ENCODE measurements at places on chromosomes 7 and 10.

GRCh38 chr7:127251465-127252376, 1.0 kb downstream of the GRM8 start:
- no peak for DNase-seq

DNA sequence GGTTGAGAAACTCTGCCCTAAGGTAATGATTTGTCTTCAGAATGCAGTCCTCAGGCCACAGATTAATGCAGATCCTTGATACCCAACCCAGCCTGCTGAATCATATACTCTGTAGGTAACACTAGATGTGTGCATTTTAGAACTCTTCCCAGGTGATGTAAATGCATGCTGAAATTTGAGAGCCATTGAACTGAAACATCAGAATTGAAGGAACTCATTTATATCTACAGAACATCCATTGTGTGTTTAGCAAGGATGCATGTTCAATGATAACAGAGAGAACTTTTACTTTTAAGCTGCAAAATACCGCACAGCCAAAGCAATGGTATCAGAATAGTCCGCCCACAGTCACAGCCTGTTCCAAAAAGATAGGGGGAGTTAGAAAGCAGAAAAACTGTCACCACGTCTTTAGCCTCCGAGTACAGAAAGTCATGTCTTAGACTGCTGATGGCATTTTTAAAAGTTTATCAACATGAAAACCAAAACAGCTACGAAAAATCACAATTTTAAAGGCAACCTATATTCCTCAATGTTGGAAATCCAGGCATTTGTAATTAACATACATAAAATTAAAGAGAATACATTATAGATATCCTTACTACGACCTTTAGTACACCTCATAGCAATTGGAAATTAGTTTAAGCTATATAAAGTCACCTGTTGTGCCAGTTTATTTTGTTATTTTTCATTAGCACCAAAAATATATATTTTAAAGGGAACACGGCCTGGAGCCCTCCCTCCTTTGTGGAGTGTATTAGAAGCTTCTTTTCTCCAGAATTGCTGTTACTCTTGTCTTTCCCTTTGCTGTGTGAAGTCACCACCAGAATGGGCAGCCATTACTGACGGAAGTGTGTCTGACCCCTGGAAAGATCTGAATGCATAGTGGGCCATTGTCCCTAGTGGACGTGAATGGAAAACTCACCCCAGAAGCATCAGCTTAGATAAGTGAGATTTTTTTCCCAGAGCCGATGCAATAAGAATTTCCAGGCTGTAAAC, 65.8 kb upstream of the PRKAR2B start:
- DNase-seq, result no peak

DNA sequence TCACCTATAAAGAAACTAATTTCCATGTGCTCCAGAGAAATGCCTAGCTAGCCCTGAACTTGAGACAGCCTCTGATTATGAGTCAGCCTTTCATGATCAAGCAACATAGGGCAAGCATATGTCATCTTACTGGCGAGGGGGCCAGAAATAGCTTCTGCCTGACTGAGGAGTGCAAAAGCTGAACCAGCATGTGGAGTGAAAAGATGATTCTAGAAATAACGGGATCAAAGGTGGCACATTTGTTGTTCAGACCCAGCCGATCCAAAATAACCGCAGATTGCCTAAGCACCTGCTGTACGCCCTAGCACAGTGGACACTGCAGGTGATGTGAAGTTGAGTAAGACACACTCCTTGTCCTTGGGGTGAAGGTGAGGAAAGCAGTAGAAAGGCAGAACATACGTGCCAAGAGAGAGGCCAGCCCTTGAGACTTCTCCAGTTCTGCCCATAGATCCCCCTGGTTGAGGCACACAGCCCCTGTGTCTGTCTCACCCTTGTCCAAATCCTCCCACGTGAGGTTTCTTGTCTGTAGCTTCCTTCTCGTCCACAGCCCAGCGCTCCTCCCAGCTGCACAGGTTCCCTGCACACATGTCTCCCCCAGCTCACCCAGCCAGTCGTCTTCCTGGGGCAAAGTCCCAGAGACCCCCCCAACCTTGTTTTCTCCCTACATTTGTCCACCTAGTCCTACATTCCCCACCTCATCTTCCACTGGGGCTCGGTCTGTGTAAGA, 2.8 kb upstream of the BCL7B start:
- no peak for DNase-seq

DNA sequence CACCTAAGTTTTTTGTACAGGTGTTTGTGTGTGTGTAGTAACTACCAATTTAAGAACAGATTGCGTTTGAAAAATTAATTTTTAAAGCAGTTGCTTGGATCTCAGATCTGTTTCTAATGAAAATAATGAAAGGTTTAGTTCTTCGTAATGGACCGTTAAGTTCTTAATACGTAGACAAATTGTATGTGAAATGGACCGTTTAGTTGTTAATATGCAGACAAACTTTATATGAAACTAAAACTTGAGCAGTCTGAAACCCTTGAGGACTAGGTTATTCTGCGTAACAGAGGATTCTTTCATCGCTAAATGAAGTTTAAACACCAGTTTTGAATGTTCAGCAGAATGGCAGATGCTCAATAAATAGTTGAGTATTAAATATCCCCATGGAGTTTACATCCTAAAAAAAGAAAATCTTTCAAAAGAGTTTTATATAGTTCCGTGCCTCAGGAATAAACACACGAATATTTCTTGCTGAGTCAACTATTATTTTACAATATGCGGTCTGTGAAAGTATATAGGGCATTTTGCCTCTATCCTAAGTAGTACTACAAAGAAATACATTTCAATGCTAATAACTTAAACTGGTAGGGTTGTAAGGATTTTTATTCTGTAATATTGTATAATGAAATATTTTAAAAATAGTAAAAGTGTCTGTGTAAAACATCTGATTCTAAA, 1.2 kb downstream of the DBF4 start:
- no peak for DNase-seq

GRCh38 chr7:16929146-16929762, 47.5 kb upstream of the AGR3 start:
- DNase-seq, result no peak

GRCh38 chr10:10053051-10053450, 964.6 kb upstream of the CELF2 start:
- DNase-seq, result no peak

- no peak for DNase-seq
Observed at GRCh38 chr7:41002741-41003610, 699.9 kb downstream of the INHBA start.

DNA sequence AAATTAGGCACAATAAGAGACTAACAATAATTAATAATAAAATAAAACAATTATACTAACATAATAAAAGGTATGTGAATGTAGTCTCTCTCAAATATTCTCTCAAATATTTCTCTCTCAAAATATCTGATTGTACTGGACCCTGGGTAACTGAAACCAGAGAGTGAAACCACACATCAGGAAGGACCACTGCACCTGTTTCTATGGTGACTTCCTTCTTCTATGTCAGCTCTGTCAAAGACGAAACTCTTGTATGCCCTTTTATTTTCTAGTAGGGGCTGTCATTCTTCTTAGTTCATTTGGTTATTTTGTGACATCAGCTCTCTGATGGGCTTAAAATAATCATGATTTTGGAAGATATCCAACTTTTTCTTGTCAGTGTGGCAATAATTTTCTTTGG, 428.0 kb upstream of the TPK1 start:
- DNase-seq, result no peak

GRCh38 chr10:17841050-17841449, 31.9 kb downstream of the MRC1 start:
- DNase-seq, result no peak

DNA sequence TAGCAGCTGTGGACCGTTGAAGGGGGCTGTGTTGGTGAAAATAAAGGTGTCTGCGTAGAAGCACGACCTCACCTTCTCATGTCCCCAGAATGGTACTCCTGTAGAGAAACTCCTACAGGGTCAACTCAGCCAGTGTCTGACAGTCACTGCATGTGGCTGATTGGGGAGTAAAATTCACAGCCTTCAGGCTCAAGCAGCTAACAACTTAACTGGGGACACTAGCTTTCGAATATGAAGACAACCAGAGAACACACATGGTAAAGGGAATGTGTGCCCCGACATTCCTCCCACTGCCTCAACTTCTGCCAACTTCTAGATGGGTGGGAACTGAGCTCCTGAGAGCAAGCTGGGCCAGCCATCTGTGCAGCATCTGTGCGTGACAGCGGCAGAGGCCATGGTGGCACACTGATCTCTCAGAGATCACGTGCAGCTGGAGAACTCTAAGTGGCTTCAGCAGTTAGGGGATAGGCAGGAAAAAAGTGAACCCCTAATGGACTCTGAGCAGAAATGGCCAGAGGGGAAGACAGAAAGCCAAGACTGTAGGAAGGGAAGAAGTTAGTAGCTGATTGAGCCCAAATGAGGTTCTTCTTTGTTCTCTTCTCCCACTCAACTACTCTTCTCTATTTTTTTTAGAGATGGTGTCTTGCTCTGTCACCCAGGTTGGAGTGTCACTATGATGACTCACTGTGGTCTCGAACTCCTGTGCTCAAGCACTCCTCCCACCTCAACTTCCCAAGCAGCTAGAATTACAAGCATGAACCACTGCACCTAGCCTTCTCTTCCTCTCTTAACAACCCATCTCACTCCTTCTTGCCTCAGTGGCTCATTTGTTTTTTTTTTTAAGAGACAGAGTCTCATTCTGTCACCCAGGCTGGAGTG, 280.8 kb downstream of the ZEB1 start:
- DNase-seq, result no peak

GRCh38 chr7:12436896-12437535, 33.4 kb upstream of the VWDE start:
- no peak for DNase-seq

GRCh38 chr7:138374119-138374693, 85.9 kb upstream of the TRIM24 start:
- DNase-seq, result no peak

DNA sequence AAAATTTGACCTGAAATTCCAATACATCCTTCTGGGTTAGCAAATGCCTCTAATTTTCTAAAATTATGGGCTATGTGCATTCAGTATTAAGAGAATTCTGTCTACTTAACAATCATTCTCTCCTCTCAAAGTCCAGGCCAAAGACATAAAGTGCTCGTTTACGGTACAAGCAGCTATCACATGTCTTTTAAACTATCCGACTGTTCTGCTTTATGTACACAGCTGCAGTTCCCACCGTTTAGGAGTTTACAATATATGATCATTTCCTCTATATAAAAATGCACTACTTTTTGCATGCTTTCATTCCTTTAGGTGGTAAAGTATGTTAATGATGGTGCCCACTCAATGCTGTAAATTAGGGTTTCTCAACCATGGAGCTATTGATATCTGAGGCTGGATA, 34.0 kb downstream of the CDK6 start:
- DNase-seq, result no peak

- no peak for DNase-seq
Observed at GRCh38 chr10:45428611-45429510, 54.8 kb downstream of the ALOX5 start.

All from activated T-helper 1 cell treated with Interleukin-2 at 50 U/mL for 16 hours (primary cell).